ENCODE measurements at places on chromosomes 3 and 15. TPM values are rescaled to one million over a fixed set of nuclear protein-coding genes. Genes with fewer than 3 reads are reported as not detected.

The EPHB1 gene
- 16.3 TPM for total RNA-seq

DNA sequence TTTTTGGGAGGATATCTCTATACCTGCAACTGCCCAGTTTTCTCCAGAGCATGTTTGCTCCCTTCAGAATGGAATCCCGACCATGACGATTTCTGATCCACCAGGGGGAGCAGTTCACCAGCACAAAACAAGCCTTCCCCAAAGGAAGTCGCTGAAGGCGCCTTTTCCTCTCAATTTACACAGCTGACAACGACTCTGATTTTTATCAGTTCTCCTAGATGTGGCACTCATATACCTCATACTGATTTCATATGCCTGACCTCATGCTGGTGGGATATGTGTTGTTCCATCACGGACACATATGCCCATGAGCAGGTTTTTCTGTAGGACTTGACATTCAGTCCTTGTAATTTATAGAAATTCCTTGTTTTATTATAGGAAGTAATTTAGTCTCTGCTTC lies 1028.2 kb downstream of the MCTP2 start:
- no peak overlapping the region for H3K4me3 ChIP-seq
- peak; percentile 69 for DNase-seq
- H3K4me1 ChIP-seq, result no peaks in the 10 kb centered on the region
- peaks cover 1% of the 10 kb centered on the region for H3K27me3 ChIP-seq
- no peak overlapping the region for H3K27ac ChIP-seq

The AADACL2 gene
- not detected for total RNA-seq

DNA sequence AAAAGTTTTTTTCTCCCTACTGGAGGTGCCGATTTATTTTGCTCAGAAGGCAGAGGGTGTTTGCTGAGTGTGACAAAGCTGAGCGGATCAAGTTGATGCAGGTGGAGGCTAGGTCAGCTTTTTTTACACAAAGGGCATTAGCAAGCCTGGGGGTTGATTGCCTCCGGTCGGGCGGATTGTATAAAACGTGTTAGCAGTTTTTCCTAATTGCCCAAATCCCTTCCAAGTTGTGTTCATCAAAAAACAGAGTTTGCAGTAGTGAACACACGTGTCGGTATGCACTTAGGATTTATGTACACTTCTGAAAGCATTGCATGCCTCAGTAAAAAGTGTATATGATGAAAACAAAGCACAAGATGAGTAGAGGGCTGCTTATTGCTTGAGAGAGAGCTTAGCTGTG lies 2.6 kb downstream of the GPR160 start:
- H3K4me1 ChIP-seq, result no peaks in the 10 kb centered on the region
- no peaks in the 10 kb centered on the region for H3K36me3 ChIP-seq
- DNase-seq, result no peak

The CLDN11 gene
- 0.44 TPM for total RNA-seq

The SSUH2 gene
- 0.66 TPM for total RNA-seq

- H3K27ac ChIP-seq, result no peak overlapping the region
- no peak for DNase-seq
- no peak overlapping the region for H3K4me3 ChIP-seq
- H3K36me3 ChIP-seq, result no peaks in the 10 kb centered on the region
- no peaks in the 10 kb centered on the region for H3K4me1 ChIP-seq
These were observed 19.2 kb downstream of the SLC15A2 start for GRCh38 chr3:121913305-121913990.

The FBXO40 gene
- total RNA-seq, result not detected

GRCh38 chr3:115518100-115518852 lies 105.0 kb upstream of the GAP43 start:
- no peak overlapping the region for H3K4me3 ChIP-seq
- peak overlapping the region; percentile 9 for H3K27ac ChIP-seq
- H3K27me3 ChIP-seq, result no peaks in the 10 kb centered on the region
- peaks cover 4% of the 10 kb centered on the region for H3K4me1 ChIP-seq

- DNase-seq, result no peak
- peaks cover 7% of the 10 kb centered on the region for H3K4me1 ChIP-seq
- no peak overlapping the region for H3K4me3 ChIP-seq
These were observed 42.5 kb downstream of the CA12 start for GRCh38 chr15:63339006-63339766.

DNA sequence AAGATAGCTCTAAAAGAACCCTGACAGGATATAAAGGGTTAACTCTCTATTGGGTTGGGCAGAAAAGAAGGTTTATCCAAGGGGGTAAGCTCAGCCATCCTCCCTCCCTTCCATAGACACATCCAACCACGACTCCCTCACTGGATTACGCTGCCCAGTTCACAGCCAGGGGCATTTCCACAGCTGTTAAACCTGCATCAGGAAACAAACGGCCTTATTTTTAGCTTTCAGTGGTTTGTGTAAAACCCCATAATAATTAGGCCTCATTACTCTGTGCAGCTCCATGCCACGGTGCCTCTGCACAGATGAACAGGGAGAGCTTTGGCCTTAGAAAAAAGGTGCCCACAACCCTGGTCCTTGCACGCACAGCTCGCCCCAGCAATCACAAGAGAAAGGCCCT lies 110.6 kb downstream of the GABRB3 start:
- no peaks in the 10 kb centered on the region for H3K36me3 ChIP-seq
- no peak for DNase-seq
- peaks cover 2% of the 10 kb centered on the region for H3K27me3 ChIP-seq
- H3K27ac ChIP-seq, result peak overlapping the region; percentile 67
- H3K4me1 ChIP-seq, result peaks cover 36% of the 10 kb centered on the region

DNA sequence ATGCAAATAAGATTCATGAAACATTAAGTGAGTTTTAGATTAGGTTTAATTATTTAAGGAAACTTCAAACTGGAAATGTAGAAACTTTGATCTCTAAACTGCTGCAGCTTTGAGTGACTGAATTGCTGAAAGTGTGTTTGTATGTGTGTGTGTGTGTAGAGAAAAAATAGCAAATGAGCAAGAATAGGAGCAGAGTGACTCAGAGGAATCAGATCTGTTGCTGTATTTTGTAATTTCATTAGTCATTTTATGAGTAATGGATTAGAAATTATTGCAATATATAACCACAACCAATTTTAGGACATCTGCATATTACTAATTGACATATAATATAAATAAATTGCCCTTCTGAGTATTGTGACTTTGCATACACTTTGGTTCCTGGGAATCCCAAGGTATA lies 52.8 kb upstream of the SLC9A9 start:
- no peak for DNase-seq
- no peaks in the 10 kb centered on the region for H3K27me3 ChIP-seq
- no peak overlapping the region for H3K27ac ChIP-seq
- H3K4me3 ChIP-seq, result no peak overlapping the region
- H3K36me3 ChIP-seq, result no peaks in the 10 kb centered on the region
- no peaks in the 10 kb centered on the region for H3K4me1 ChIP-seq

GRCh38 chr3:140453750-140454149 lies 224.1 kb upstream of the TRIM42 start:
- no peak for DNase-seq
- H3K36me3 ChIP-seq, result no peaks in the 10 kb centered on the region

DNA sequence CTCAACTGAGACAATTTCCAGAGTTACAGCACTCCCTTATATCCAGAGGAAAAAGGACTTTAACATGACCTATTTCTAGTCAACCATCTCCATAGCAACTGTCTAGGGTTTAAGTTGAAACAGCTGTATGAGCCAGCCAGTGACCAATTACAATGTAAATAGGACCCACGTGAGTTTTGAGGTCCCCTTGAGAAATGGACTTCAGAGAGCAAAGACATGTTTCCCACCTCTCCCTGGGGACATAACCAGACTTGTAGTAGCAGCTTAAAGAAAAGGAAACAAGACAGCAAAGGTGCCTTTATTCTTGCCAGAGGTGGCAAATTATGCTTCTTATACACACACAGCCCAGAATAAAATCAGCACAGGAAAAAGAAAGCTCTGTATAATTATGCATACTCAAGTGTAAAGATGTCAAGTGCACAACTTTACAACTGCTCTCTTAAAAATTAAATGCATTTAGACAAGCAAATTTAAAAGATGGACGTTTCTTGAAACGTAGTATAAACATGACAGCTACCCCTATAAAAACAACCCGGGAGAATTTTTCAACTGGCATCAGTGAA lies 40.2 kb downstream of the SUMF1 start:
- H3K27me3 ChIP-seq, result peaks cover 3% of the 10 kb centered on the region
- H3K36me3 ChIP-seq, result peaks cover 13% of the 10 kb centered on the region
- no peak overlapping the region for H3K4me3 ChIP-seq
- no peak overlapping the region for H3K27ac ChIP-seq

GRCh38 chr3:42214064-42214463 lies 51.9 kb downstream of the CCK start:
- peaks cover 3% of the 10 kb centered on the region for H3K36me3 ChIP-seq
- no peak overlapping the region for H3K4me3 ChIP-seq
- DNase-seq, result no peak
- H3K27ac ChIP-seq, result no peak overlapping the region
- peaks cover 15% of the 10 kb centered on the region for H3K27me3 ChIP-seq
- peaks cover 27% of the 10 kb centered on the region for H3K4me1 ChIP-seq

GRCh38 chr3:59517388-59517787 lies 467.6 kb upstream of the CFAP20DC start:
- no peaks in the 10 kb centered on the region for H3K4me1 ChIP-seq
- DNase-seq, result no peak
- H3K27ac ChIP-seq, result no peak overlapping the region
